Activated CD4-positive, alpha-beta T cell treated with anti-CD3 and anti-CD28 coated beads, Interleukin-2, amount 10 ng/mL, durations not matched to agents 24 days and 14 days (primary cell): ENCODE measurements at places on chromosomes 1 and 21.

DNA sequence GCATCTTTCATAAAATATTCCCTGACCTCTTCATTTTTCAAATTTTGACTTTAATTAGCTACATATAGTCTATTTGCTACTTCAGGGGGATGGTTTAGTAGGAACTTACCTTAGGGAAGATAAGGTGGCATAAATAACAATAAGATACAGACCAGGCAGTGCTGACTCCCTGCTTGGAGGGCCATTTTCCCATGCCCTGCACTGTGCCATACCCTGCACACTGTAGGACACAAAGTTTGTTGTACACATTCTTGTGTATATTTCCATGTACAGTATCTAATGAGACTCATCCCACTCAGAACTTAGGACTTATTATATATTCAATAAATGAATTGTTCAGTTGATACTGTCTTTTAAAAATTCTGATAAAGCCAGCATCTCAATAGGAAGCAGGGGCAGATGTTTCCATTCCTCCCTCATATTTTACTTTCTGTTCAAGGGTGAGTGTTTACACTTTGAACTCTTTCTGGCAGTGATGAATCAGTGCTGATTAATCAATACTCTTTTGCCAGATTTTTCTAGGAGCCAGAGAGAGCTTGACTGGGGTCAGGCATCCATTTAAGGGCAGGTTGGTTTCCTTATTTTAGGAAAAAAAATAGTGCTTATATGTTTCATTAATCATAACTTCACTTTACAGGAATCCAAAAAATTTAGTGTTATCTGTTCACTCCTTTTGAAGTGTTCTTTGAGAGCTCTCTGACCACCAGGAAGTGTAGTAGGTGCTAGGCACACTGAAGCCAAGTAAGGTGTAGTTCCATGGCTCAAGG, 30.6 kb downstream of the MPZL1 start:
- no peak for DNase-seq

DNA sequence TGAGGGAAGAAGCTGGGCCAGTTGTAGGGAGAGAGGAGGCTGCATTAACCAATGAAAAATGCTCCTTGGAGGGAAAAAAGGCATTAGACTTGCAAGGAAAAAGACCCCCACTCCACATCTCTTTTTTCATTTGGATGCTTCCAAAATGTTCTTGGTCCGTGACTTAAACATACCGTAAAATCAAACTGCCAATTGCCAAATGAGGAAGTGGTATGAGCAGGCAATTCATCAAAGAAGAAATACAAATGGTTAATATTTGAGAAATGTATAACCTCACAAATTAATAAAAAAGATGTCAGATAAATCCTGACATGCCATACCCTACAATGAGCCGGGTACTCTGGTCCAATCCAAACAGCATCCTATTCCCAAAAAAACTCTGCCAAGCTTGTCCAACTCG, 30.6 kb downstream of the KANK4 start:
- DNase-seq = no peak

DNA sequence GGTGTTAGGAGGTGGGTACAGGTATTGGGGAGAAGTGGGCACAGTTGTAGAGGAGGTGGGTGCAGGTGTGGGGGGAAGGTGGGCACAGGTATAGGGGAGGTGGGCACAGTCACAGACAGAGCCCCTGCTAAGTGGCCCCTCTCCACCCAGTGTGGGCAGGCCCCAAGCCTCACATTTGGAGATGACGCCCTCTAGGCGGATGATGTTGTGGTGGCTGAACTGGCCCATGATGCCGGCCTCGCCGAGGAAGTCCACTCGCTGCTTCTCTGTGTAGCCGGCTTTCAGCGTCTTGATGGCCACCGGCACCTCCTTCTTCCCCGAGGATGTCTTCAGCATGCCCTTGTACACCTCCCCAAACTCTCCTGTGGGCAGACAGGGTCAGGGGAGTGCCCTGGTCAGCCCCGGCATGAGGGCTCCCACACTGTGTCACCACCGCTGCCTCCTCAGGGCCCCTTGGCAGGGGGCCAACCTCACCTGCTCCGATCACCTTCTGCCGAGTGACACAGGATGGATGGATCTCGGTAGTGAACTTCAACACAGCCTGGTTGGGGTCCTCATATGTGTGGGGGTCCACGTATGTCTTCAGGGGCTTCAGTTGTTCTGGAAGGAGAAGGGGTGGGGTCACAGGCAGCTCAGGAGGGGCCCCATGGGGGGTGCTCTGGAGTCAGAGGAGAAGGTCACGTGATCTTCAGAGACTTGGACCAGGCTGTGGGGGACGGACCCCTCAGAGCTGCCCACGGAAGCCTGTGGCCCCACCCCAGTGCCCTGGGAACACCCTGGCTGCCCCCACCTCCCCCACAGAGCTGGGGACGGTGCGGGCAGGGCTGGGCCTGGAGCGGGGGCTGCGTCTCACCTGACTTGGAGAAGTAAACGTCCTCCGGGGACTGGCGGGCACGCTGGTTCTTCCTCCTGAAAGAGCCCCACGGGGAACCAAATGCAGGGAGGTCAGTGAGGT, 22.6 kb downstream of the EPHA2 start:
- no peak for DNase-seq

DNA sequence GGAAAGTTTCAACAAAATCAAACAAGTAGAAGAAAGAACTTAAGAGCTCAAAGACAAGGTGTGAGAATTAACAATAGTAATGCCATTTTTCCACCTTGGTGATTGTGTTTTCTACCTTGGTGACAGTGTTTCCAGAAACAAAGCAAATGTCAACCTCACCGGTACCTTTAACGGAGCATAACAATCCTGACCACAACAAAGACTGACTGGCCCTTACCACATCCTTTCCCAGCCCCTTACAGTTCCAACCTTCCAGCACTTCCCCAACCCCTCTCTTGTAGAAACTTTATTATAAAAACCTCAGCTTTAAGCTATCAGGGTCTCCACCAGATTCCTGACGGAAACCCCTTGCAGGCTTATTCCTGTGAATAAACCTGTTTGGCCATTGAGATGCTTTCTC, 16.7 kb downstream of the STYXL2 start:
- peak; percentile 84 for DNase-seq

GRCh38 chr1:226608699-226609505, 60.3 kb downstream of the STUM start:
- DNase-seq = peak; percentile 87

DNA sequence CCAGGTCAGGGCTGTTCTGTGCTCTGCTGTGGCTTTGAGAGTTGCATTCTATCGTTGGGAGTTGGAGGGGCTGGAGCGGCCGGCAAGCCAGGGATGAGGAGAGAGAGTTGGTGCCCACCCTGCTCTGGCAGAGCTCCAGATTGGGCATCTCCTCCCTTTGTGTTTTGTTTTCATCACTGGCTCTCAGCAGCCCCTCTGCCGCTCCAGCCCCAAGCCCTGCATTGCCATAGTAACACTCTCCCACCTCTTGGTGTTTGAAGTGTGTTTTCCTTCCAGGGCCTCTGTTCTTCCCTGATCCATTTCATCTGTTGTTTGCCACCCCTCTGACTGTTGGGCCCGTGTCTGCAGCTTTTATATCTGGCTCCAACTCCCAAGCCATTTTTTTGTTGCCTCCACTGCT, 152.7 kb downstream of the URB2 start:
- no peak for DNase-seq

- DNase-seq = no peak
Observed at GRCh38 chr21:36705679-36706481, 7.0 kb downstream of the SIM2 start.

DNA sequence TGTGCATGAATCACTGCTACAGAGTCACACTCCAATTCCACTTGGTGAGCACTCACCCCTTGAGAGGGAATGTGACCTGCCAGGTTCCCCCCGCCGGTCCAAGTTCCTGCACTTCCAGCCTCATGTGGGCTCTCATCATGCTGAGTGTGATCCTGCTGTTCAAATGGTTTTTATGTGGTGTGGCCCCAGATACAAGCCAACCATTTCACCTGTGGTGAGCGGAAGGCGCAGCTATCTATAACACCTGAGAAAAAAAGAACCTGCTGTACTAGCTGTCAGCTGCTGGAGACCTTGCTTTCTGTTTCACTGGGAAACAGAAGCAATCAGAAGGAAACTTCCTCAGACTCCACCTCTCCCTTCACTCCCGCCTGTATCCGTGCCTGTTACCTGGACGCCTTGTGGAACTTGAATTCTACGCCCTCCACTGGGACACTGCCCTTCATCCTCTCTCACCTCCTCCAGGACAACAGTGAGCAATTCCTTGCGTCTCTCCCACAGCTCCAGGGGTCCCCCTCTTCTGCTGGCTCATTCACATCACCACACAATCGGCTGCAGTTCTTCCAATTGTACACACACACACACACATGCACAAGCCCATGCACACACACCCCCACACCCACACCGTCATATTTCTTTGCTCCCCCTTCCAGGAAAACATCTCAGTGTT, 64.4 kb upstream of the RPL11 start:
- DNase-seq = peak; percentile 69

GRCh38 chr1:38060498-38060897, 13.9 kb upstream of the POU3F1 start:
- DNase-seq = no peak

DNA sequence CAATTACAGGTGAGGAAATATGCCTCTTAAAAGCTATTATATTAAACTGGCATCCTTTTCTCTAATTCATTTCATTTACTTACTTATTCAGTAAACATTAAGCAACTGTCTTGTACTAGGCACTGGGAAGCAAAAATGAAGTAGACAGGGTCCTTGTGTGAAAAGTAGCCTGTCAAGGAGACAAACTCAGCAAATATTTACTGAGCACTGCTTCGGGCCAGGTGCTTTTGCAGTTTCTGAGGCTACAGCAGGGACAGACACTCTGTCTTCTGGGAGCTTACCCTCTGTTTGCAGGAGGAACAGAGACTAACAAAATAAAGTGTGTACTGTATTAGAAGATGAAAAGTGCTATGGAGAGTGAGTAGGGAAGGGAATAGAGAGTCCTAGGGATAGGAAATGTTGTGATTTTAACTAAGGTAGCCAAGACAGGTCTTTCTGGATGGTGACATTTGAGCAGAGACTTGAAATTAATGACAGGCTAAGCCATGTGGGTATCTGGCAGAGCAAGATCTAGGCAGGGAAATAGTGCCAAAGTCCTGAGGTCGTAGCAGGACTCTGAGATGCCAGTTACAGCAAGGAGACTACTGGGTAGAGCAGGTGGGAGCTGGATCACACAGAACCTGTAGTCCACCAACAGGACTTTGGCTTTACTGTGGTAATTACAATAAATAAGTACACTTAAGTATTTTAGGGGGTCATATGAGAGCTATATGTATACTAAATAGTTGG, 133.0 kb downstream of the ITSN1 start:
- DNase-seq = no peak

DNA sequence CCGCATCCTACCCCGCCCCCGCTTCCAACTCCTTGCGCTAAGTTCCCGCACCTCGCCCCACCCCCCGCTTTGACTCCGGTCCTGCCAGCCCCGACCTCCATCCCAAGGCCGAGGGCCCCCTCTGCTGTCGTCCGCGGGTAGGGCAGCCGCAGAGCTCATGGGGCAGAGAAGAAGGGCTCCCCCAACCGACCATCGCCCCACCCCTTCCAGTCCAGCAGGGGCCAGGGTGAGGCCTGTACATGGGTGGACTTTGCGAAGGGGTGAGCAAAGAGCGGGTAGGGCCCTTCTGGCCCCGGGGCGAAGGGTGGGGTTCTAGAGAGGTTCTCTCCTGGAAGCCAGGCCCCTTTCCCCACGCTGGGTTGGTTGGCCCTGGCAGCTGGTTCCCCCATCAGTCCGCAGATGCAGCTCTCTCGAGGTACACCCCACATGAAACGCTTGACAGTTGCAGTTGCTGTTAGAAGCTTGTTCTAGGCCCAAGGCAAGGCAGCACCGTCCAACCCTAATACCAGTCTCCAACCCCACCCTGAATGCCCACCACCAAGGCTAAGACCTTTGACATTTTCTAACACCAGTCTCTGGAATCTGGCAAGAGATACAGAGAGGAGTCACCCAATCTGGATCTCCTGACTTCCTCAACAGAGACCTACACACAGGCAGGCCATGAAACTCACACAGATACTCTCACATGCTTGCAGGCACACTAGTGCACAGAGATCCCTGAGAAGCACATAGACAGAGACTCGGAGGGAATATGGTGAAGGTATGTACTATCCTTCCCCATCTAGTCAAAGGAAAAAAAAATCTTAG, 25.3 kb upstream of the ADGRB2 start:
- peak; percentile 99 for DNase-seq

- DNase-seq = no peak
Observed at GRCh38 chr1:38498686-38499085, 360.9 kb downstream of the RRAGC start.

DNA sequence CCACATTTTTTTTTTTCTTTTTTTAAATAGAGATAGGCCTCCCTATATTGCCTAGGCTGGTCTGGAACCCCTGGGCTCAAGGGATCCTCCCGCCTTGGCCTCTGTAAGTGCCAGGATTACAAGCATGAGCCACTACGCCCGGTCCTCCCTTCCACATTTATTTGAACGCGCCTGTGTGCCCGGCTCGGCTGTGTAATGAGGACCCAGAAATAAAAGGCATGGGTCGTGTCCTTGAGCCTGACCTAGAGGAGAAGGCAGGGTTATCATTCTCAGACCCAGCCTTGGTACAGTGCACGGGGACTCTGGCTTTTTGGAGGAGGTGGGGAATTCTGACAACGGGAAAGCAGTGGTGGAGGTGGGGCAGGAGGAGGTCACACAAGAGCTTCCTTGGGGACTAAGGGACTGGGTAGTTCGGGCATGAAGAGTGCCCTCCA, 841 bp downstream of the CENPF start:
- DNase-seq = peak; percentile 72

DNA sequence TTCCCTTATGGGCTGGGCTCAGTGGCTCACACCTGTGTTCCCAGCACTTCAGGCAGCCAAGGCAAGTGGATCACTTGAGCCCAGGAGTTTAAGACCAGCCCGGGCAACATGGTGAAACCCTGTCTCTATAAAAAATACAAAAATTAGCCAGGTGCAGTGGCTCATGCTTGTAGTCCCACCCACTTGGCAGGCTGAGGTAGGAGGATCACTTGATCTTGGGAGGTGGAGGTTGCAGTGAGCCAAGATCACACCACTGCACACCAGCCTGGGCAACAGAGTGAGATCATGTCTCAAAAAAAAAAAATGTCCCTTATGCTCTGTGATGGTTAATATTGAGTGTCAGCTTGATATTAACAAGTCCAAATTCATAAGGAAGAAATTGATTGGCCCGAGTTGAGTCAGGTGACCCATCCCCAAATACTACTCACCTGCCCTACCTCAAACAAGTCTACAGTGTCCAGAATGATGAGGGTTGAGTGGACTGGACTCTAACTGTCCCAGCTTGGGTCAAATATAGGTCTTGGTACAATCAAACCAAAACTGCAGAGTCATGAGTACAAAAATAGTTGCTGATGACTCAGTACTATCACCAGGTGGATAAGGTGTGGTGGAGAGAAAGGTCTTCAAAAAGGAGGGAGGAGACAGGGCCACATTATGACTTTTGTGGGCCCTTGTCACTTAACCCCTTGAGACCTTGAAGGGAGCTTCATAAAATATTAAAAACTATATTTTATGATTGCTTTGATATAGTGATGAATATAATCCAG, 161.0 kb downstream of the ZNF326 start:
- DNase-seq = no peak

- DNase-seq = no peak
Observed at GRCh38 chr1:54845772-54846171, 41.2 kb downstream of the DHCR24 start.

GRCh38 chr1:203331224-203331623, 19.7 kb downstream of the FMOD start:
- no peak for DNase-seq
